ENCODE measurements at places on chromosomes 7 and 10.

GRCh38 chr10:2935647-2936386 lies 131.5 kb upstream of the PFKP start:
- DNase-seq = no peak

- DNase-seq = no peak
Observed at GRCh38 chr7:38171623-38172391, 6.2 kb upstream of the STARD3NL start.

DNA sequence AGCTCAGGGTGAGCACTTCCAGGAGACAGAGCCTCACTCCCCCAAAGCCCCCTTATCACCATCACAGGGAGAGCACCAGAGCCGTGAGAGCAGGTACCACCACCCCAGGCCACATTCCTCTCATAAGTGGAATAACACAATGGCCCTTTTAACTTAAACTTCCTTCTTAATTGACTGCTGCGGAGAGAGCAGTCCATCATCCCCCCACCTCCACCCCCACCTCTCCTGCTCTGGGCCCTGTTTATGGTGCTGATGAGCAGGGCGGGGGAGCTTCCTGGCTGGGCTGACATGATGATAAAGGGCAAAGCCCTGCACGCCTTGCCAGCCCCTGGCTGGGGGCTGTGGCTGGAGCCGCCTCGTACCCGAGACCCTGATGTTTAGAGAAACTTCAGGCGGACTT lies 81.4 kb upstream of the PODXL start:
- no peak for DNase-seq

GRCh38 chr7:32586291-32587221 lies 91.3 kb downstream of the AVL9 start:
- peak; percentile 98 for DNase-seq

- DNase-seq = no peak
Observed at GRCh38 chr10:82160307-82160706, 285.3 kb downstream of the NRG3 start.

GRCh38 chr7:156928406-156928747 lies 21.1 kb upstream of the NOM1 start:
- no peak for DNase-seq

GRCh38 chr10:16843252-16843870 lies 26.1 kb upstream of the RSU1 start:
- DNase-seq = peak; percentile 76

DNA sequence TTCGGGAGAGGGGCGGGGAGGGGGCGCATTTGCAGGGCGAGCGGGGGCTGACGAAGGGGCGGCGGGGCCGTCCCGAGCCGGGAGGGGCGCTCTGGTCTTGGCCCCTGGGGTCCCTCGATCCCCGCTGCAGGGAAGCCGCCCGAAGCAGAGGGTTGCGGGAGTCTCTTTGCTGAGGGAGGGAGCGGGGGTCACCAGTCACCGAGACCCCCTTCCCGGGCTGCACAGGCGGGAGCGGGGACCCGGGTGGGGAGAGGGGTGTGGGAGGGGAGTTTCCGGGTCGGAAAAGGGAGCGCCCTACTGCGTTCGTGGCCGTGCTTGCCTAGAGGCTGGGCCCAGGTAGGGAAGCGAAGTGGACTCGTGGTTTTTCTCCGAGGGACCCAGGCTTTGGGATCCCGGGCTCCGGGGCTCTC lies 422 bp downstream of the AP1S1 start:
- DNase-seq = no peak

DNA sequence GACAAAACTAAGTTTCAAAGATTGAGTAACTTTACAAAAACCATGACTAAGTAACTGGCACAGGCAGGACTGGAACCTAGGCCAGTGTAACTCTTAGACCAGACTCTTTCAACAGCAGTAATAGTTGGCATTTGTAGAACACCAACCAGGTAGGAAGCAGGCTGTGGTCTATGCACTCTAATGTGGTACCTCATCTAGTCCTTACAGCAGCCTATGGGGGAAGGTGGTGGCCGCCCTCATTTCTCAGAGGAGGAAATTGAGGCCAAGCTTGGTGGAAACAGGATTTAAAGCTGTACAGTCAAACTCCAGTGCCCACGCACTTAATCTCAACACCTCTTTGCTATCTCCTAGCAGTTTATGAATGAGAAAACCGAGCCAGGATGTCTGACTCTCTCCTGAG lies 165.4 kb upstream of the LRGUK start:
- no peak for DNase-seq

GRCh38 chr7:121798896-121799295 lies 74.1 kb upstream of the PTPRZ1 start:
- DNase-seq = no peak
